ENCODE measurements at places on chromosomes 1 and 21.
A peak's percentile ranks its signal among the peaks of the same experiment; 100 is the strongest.

GRCh38 chr1:64549464-64550239, 79.7 kb downstream of the CACHD1 start:
- DNase-seq: no peak

DNA sequence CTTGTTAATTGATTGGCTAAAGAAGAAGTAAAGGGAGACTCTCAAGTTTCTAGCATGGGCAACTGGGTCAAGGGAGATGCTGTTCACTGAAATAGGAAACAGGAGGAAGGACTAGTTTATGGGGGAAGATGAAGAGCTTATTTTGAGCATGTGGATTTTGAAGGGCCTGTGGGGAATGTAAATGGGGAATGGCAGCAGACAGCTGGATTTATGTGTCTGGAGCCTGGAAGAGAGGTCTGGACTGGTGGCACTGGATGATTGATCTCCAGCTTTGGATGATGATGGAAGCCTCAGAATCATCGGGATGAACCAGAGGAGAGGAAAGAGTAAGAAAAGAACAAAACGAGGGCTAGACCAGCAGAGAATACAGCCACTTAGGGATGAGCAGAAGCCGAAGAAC, 54.9 kb upstream of the ENAH start:
- DNase-seq: no peak

- no peak for DNase-seq
These were observed 2.1 kb downstream of the KHDC4 start for GRCh38 chr1:155932081-155932480.

DNA sequence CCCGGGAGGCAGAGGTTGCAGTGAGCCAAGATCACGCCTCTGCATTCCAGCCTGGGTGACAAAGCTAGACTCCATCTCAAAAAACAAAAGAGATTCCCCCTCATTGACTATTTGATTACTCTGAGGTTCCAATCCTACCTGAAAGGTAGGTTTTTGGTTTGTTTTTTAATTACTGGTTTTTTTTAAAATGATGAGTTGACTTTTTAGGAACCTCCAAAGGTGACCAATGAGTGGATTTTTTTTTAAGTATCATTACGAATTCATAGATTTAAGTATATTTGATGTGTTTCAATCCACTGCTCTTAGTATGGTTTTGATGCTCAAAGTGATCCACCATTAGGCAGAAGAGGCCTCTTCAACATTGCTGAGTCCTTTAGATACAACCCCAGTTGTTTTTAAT, 47.9 kb upstream of the LAX1 start:
- no peak for DNase-seq

DNA sequence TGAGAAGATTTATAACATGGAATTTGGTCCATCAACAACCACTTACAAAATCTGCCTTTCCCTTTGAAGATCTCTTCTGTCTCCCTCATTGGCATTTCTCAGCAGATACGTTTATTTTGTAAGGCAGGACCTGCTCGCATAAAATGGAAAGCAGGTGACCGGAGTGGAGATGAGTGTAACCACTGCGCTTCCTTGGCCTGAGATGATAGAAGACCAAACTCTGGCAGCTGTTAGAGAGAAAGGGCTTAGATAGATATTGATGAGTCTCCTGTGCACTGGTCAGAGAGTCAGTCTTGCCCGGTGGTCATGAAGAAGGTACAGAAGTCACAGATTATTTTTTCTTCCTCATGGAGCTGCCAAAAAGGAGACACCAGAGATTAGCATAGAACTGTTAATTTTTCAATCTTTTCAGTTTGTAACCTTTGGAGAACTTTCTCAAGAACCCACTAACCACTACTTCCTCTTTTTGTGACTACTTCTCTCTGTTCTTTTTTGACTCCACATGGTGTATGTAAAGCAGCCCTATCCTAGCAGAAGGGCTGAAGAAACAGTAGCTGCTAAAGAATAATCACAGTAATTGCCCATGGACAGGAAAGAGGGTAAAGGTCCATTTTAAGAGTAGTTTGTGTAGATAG, 47.6 kb downstream of the FCRL3 start:
- DNase-seq: peak; percentile 2

DNA sequence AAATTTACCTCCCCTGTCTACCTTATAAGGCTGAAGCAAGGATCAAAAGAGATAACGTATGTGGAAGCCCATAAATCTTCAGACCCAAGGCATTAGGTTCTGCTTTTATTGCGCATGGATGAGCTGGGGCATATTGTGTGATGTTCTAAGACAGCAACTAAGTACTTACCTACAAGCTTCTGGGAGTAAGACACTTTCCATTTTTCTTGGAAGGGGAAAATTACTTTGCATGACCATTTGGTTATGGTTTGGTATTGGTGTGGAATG, 21.1 kb downstream of the LMOD1 start:
- DNase-seq: no peak

DNA sequence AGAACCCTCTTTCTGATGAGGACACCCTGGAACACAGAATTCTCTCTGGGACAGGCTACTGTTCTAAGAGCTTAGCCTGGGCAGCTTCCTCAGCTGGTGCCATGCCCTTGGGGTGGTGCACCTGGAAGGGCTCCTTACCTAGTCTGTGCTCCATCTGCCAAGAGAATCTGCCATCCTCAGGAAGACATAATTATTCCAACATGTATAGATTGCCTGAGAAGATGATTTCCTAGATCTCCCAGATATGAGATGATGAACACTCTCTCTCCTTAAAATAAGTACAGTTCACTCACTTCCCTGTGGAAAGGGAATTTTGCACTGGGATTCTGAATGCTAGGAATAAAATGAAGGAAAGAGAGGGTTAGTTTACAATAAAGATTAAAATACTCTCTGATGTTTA, 87.6 kb downstream of the NENF start:
- no peak for DNase-seq

GRCh38 chr21:22209304-22209700, 1211.1 kb downstream of the NCAM2 start:
- DNase-seq: no peak

DNA sequence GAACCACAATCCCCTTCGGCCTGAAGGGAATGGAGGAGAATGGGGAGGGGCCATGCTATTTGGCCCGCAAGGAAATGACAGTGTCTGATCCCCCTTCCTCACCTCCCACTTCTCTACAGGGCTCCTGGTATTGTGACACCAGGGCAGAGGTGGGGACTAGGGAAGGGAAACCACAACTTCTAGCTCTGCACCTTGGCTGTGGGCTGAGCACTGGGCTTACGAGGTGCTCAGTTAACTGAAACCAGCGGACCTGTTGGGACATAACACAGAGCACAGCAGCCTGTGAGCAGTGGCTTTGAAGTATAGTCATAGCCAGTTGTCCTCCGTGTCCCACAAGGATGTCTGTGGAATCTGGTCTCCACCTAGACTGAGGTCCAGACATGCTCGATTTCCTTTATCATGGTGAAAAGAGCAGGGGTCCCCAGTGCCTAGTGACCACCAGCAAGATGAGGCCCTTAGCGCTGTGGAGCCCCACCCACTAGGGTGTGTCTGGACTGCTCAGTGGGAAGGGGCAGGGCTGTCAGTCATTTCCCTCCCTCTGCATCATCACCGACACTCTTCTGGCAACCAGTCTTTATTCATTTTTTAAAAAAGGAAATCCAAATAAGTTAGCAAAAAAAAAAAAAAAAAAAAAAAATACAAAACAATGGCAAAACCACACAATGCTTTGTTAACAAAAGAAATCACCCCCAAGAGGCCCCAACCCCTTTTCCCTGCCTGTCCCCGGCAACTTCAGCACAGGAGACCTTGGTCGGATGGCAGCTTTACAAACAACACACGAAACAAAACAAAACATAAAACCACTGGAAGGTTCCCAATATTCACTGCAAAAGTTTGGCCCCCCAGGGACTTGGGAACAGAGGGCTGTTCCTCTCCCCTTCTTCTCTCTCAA, 3.0 kb downstream of the MYOG start:
- DNase-seq: no peak

DNA sequence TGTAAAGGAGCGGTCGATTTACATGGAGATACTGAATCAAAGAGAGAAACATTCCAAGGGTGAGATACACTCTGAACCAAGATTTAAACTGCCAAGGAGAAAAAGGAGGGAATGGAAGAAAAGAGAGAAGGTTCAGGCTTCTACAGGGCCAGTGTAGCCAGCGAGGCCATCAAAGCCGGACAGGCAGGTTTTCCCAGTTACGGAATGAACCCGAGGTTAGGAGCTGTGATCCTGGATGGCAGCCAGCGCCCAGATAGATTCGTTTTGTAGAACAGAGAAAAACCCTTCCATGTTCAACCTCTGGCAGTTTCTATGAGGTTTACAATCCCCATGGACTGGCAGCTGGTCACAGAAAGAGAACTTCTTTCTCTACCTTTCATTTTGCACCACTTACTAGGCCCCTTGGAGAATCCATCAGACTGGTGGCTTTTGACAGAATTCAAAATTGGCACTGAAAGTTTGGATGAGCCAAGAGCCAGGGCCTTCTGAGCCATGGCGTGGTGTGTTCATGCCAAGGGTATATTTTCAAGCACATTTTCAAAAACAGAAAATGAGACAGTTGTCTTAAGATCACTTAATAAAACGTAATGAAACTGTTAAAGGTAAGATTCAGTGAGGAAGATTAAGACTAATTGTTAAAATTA, 171.5 kb downstream of the RUNX1 start:
- no peak for DNase-seq

GRCh38 chr1:205422993-205423642, 1.3 kb upstream of the LEMD1 start:
- DNase-seq: no peak

DNA sequence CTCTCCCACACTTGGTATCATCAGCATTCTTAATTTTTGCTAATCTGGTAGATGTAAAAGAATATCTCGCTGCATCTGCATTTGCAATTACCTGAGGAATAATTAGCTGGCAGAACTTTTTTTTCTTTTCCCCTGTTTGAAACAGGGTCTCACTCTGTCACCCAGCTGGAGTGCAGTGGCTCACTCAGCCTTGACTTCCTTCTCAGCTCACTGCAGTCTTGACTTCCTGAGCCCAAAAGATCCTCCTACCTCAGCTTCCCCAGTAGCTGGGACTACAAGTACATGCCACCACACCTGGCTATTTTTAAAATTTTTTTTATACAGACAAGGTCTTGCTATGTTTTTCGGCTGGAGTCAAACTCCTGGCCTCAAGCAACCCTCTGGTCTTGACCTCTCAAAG, 35.4 kb upstream of the ENAH start:
- no peak for DNase-seq

DNA sequence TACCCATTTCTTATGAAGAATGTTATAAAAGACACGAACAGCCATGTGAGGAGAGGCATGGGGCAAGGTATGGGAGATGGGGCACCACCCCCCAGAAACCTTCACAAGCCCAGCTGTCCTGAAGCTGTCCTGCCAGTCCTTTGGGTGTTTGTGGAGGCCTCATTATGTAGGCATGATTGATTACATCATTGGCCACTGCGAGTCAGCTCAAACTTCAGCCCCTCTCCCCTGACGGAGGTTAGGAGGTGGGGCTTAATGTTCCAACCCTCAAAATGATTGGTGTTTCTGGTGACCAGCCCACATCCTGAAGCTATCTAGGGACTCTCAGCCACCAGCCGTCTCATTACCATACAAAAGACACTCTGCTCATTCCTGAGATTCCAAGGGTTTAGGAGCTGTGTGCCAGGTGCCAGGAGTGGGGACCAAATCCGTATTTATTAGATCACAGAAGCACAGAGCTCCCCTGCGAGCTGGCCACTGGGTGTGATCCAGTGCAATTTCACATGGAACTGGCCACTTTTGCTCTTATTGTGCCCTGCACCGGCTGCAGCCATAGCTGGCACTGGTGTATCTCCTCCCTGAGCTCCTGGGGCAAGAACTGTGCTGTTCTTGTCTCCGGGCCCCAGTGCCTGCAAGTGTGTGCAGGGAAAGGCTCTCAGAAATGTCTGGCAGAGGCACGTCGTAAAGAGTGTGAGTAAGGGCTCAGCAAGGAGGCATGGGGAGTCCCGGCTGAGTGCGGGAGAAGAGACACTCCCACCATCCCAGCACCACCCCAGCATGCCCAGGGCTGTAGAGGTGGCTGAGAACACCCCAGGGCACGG, 10.5 kb downstream of the KIAA1614 start:
- no peak for DNase-seq

DNA sequence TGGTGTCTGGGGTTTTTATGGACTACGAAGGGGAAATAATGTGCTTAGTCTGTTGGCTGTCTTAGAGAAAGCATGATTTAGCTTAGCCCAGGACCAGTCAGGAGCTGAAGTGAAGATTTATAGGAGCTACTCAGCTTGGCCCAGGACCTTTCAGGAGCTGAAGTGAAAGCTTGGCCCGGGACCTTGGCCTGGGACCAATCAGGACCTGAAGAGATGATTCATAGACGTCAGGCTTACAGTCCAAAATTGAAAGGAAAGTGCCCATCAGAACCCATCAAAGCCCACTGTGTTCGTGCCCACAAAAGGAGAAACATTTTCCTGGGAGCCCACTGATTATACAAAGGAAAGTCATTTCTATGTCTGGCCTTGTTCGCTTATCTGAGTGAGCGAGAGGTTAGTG, 35.6 kb downstream of the MSTO1 start:
- DNase-seq: no peak

- DNase-seq: no peak
These were observed 573.3 kb downstream of the PTPRU start for GRCh38 chr1:29809446-29810120.

GRCh38 chr1:162892906-162893611, 32.1 kb upstream of the CCDC190 start:
- DNase-seq: no peak

- no peak for DNase-seq
These were observed 24.7 kb downstream of the ZYG11A start for GRCh38 chr1:52867087-52867863.

GRCh38 chr1:119686661-119687060, 25.1 kb upstream of the PHGDH start:
- DNase-seq: no peak

DNA sequence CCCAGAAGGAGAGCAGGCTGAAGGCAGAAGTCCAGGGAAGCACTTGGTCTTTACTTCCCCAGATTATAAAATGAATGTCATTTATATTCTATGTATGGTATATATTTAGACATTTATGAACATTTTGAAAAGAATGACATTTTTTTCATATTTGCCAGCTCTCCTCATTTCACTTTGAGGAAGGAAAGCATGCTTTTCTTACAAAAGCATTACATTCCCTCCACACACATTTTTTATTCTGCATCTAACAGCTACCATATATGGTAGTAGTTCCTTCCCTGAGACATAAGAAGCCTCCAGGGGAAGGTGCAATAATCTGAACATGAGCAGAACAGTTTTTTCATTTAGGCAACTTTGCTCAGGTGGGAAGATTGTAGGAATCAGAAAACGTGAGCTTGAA, 94.0 kb downstream of the LRRC7 start:
- no peak for DNase-seq

- no peak for DNase-seq
These were observed 61.4 kb downstream of the ACTL8 start for GRCh38 chr1:17816511-17816910.

GRCh38 chr1:230037261-230037660, 29.8 kb upstream of the GALNT2 start:
- no peak for DNase-seq

- DNase-seq: no peak
These were observed 176.5 kb upstream of the RUNX1 start for GRCh38 chr21:35225573-35225972.

- no peak for DNase-seq
These were observed 130.8 kb downstream of the LYPLAL1 start for GRCh38 chr1:219304227-219305226.

- no peak for DNase-seq
These were observed 24.6 kb upstream of the PRSS38 start for GRCh38 chr1:227790868-227791267.
